ENCODE measurements at places on chromosomes 6 and 20.

- no peak for DNase-seq
Measured at GRCh38 chr6:33683051-33683571, 28.4 kb downstream of the UQCC2 start.

- no peak for DNase-seq
Measured at GRCh38 chr20:25553819-25554296, 31.5 kb downstream of the NINL start.

- no peak for DNase-seq
Measured at GRCh38 chr6:75337835-75338580, 53.4 kb upstream of the TMEM30A start.

- no peak for DNase-seq
Measured at GRCh38 chr6:5956939-5957338, 49.8 kb downstream of the NRN1 start.

- no peak for DNase-seq
Measured at GRCh38 chr6:44057931-44058616, 69.2 kb downstream of the MRPL14 start.

DNA sequence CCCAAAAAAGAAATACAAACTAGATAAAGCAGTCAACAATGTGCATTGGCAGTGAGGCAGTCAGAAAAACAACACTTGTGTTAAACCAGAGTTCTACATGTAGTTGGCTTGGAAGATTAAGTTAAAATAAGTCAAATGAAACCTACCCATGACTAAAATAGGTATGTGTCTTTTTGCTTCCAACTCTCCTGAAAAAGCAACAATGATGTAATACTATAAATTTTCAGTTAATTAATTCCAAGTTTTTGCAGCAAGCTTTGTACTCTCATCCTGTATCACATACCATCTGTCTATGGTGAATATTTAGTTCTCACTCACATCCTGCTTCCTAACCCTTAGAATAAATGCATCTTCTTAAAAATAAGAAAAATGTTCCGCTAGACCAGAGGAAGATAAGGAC, 261.5 kb downstream of the KIF16B start:
- no peak for DNase-seq

DNA sequence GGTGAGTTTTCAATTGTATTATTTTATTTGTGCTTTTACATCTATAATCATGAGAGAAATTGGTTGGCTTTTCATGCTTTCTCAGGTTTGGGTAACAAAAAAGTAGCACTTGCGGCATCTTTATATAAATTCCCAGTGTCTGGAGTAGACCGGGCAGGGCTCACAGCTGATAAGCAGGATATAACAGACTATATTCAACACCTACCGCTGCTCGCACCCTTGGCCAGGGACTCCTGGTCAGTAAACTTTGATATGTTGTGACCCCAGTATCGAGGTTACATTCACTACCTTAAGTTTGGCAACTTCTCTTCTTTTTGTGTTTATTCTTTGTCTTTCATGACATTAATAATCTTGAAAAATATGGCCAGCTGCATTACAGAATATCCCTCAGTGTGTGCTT, 343.4 kb downstream of the TBC1D32 start:
- DNase-seq, result no peak

GRCh38 chr20:18019068-18019467, 38.6 kb downstream of the OVOL2 start:
- DNase-seq, result peak; percentile 42

DNA sequence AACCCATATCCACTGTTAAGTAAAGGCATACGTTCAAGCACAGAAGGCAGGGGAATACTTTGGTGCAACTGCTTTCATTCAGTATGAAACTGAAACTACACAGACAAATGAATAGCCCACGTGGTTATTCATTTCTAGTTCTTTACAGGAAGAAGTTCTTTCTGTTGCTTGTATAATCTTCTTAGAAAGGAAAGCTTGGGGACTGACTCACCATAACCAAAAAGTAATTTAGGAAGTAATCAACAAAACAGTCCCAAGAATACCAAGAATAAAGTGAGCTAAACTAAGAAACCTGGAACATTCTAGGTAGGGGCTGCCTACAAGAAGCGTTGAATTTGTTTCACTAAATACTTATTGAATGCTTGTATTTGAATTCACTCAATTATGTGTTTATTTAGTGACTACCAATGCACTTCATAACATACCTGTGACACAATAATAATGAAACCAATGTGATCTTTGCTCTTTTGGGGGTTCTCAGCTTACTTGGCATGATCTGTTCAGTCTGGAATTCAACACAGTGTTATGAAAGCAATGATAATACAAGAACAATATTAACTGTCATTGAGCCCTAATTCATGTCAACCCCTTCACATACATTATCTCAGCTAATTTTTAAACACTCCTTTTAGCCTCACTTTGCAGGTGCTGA, 25.1 kb upstream of the KIAA0408 start:
- DNase-seq, result peak; percentile 77

DNA sequence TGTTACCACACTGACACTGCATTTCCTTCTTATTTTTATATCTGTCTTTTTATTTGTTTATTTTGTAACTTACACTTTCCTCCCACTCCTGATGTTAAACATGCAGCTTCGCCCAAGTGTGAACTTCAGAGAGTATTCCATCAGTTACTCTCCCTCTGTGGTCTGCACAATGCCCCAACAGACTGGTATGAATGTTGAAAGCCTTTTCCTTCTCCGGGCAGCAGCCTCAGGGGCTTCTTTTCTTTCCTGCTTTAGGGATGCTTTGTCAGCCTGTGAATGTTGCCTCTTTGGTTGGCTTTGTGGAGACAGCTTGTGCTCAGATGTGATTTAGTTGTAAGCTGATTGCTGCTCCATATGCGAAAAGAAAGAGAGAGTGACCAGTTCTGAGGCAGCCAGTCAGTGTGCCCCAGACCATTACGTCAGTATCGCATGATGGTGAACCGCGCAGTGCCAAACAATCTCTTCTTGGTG, 44.0 kb downstream of the SMPDL3A start:
- no peak for DNase-seq

- no peak for DNase-seq
Measured at GRCh38 chr6:8750627-8751026, 315.3 kb upstream of the SLC35B3 start.

DNA sequence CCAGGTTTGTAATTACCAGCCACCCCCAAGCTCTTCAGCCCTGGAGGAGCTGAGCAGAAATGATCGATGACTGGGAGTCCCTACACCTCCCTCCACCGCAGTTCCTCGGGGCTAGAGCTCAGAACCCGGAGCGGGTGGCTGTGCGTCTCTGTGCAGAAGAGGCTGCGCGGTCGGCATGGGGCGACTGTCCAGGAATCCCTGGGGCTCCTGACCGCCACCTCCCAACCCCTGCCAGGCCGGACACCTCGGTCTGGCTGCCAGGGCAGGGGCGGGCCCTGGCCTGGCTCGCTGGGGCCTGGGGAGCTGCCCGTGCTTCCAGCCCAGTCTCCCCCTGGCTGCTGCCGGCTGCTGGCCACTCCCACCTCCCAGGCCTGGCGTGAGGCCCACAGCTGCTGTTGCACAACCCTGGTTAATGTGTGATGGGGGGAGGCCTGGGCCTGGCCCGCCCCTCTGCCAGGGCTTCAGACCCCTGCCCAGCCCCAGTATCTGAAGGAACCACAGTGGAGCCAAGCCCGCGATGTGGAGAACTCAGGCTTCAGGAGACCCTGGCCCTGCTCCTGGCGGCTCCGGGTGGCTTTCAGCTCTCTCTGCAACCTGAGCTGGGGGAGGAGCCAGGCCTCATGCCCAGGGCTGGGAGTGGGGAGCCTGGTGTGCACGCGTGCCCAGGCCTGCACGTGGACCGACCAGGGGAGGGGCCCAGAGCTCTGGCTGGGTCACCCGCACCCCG, 1.2 kb downstream of the SLC2A4RG start:
- DNase-seq, result peak; percentile 71

GRCh38 chr6:7912736-7913517, 2.3 kb upstream of the TXNDC5 start:
- DNase-seq, result no peak

DNA sequence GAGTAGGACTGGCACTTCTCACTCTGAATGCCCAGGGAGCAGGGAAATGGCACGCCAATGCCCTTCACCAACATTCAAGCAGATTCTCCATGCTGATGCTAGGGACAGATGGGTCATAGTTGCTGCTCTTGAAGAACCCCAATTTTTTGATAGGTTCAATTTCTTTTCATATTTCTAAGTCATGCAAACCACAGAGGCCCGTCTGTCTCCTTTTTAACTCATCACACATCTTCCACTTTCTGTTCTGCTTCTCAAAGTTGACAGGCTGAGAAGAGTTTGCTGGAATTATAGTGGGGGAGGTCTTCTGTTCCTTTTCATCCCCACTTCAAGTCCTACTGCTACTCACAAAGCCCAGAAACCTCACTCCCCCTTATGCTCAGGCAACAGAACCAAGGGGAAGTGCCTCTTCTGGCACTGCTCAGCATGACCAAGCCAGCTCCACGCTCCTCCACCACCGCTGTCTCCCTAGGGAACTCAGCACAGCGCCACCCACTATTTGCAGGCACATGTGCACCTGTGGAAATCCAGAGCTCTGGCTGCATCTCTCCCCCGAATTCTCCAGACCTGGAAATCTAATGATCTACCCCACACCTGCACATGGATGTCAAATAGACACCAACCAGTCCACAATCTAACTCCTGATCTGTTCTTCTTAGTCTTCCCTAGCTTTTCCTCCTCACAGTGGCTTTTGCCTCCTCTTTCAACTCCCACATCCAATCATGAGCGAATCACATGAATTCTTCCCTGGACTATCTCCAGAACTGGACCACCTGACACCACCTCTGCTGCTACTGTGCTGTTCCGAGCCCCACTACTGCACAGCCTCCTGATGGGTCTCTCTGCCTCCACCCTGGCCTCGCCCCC, 10.7 kb downstream of the ZBTB24 start:
- DNase-seq, result no peak

- DNase-seq, result no peak
Measured at GRCh38 chr6:52546678-52547077, 30.2 kb downstream of the TRAM2 start.

DNA sequence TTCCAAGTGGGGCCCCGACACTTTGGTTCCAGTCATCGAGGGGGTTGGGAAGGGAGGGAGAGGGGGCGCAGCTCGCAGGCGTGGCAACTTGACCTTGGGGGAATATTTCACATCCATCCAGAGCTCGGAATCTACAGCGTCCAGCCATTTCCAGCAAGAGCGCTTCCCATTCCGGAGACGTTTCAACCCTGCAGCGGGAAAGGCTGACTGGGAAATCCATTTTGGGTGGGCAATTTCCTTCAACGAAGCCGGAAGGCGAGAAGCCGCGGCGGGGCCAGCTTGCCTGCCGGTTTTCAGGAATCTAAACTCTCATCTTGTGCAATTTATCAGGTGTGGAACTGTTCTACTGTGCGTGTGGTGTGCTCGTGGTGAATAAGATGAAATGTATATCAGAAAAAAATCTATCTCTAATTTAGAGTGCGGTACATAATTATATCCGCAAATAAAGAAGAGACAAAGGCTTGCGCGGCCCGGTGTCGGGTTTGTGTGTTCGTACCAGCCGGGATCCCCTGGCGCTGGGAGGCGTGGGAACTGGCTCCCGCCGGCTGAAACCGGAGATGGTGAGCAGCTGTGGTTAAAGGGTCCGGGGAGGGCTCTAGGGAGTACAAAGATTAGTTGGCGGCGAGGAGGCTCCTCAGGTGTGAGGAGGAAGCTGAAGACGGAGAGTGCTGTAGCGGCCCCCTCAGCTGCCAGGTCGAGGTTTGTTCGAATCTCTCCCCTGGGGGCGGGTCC, 4.8 kb downstream of the SLC32A1 start:
- no peak for DNase-seq

DNA sequence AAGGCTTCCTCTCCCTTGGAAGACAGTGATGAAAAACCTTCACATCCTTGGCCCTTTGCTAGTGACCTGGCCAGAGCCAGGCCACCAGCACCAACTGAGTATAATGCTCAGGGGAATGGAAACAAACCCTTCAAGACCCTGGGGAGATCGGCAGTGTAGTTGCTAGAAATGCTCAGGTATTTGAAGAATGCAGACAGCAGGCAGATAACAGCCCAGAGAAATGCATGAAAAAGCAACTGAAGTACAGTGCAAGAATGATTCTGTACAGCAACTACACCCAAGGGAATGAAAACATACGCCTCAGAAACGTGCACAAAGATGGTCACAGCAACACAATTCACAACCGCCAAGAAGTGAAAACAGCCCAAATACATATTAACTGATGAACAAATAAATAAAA, 41.1 kb downstream of the PPP1R3G start:
- no peak for DNase-seq

- DNase-seq, result peak; percentile 4
Measured at GRCh38 chr6:53026526-53026925, 31.4 kb upstream of the GSTA4 start.

DNA sequence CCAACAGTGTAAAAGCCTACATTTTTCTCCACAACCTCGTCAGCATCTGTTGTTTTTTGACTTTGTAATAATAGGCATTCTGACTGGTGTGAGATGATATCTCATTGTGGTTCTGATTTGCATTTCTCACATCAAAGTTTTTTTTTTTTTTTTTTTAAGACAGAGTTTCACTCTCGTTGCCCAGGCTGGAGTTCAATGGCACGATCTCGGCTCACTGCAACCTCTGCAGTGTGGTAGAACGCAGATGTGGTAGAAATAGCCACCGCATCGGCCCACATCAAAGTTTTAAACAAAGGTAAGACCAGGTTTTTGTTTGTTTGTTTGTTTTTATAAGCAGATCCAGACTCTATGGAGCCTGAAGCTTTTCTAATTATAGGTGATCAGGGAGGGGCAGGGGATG, 12.7 kb upstream of the PPP1R3G start:
- no peak for DNase-seq

GRCh38 chr6:17638212-17638715, 38.2 kb downstream of the FAM8A1 start:
- no peak for DNase-seq

DNA sequence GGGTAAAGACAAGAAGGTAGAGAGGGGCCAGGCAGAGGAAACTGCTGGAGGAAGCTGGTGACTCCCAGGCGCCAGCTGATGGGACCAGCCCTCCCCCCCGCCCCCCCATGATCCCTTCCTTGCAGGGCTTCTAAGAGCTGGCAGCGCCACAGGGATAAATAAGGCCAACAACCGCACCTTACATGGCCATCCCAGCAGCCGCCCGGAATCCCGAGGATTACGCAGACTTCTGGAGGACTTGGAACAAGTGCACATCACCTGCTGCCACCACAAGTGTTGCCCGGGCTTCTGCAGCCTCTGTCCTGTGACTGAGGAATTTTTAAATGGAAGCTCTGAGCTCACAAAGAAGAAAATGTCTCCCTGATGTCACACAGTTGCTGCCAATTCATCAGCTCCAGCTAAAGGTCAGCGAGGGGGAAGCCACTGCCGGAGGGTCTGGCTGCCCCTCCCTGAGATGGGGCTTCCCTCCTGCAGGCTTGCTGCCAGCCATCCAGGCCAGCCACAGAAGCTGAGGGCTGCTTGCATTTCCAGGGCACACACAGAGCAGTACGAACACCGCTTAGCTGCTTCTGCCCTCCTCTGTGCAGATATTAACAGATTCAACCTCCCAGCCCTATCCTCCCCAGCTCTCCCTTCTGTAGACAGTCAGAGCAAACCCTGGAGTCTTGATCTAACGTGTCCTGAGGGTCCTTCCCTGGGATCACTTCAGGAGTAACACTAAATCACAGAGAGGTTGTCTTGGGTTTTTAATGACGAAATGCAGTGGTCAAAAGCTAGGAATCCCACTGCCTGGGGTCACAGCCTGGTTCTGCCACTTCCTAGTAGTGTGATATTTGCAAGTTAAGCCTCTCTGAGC, 38.6 kb upstream of the PIM1 start:
- no peak for DNase-seq

- no peak for DNase-seq
Measured at GRCh38 chr6:152700427-152700826, 2.7 kb downstream of the MYCT1 start.

- no peak for DNase-seq
Measured at GRCh38 chr6:156181506-156181905, 595.7 kb upstream of the ARID1B start.

GRCh38 chr6:57222743-57223077, 603 bp upstream of the RAB23 start:
- DNase-seq, result no peak
